ENCODE measurements at places on chromosomes 1 and 21.

- no peak for DNase-seq
- H3K27ac ChIP-seq = no peak overlapping the region
- H3K27me3 ChIP-seq = no peaks in the 10 kb centered on the region
- no peaks in the 10 kb centered on the region for H3K4me1 ChIP-seq
- no peaks in the 10 kb centered on the region for H3K36me3 ChIP-seq
Measured at GRCh38 chr21:17467392-17467791, 45.5 kb upstream of the CXADR start.

DNA sequence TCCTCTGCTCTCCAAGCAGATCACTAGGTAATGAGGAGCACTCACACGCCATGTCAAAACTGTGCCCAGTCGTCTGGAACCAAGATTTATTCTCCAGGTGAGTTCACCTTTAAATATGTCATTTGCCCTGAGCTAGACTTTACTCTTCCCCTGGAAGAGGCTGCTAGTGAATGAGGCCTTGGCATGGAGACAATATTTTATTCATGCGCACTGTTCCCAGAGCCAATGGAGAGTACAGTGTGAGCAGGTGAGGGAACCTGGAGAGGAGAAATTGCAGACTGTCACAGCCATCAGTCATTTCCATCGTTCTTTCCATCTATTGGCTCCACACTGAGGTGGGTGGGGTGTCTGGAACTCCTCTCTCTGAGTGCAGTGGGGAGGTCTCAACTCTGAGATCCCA, 333.6 kb downstream of the KCNH1 start:
- H3K27ac ChIP-seq = no peak overlapping the region
- H3K36me3 ChIP-seq = no peaks in the 10 kb centered on the region
- no peaks in the 10 kb centered on the region for H3K4me1 ChIP-seq
- DNase-seq = no peak

- H3K27me3 ChIP-seq = no peaks in the 10 kb centered on the region
- H3K4me1 ChIP-seq = peaks cover 37% of the 10 kb centered on the region
- no peak overlapping the region for H3K4me3 ChIP-seq
- no peaks in the 10 kb centered on the region for H3K36me3 ChIP-seq
- H3K27ac ChIP-seq = peak overlapping the region; percentile 81
Measured at GRCh38 chr1:203593143-203593542, 33.5 kb upstream of the ATP2B4 start.

DNA sequence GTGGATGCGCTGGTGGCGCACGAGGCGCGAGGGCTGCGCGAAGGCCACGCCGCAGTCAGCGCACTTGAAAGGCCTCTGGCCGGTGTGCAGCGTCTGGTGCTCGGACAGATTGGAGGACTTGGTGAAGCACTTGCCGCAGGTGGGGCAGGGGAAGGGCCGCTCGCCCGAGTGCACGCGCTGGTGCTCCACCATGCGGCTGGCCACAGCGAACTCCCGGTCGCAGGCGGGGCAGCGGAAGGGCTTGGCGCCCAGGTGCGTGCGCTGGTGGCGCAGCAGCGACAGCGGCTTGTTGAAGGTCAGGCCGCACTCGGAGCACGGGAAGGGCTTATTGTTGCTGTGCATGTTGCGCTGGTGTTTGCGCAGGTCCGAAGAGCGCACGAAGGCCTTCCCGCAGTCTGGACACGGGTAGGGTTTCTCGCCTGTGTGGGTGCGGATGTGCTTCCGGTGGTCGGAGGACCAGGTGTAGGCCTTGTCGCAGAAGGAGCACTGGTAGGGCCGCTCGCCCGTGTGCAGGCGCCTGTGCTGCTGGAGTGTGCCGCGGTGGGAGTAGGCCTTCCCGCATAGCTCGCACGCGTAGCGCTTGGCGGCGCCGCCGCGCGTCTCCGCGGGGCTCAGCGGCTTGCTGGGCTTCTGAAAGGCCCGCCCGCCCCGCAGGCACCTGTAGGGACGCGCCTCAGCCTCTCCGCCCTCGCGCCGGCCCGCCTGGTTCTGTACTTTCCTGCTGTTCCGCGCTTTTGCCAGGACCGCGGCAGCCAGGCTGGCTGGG, 4.7 kb downstream of the ZNF648 start:
- H3K4me3 ChIP-seq = no peak overlapping the region
- H3K36me3 ChIP-seq = no peaks in the 10 kb centered on the region
- no peaks in the 10 kb centered on the region for H3K4me1 ChIP-seq
- H3K27ac ChIP-seq = no peak overlapping the region

DNA sequence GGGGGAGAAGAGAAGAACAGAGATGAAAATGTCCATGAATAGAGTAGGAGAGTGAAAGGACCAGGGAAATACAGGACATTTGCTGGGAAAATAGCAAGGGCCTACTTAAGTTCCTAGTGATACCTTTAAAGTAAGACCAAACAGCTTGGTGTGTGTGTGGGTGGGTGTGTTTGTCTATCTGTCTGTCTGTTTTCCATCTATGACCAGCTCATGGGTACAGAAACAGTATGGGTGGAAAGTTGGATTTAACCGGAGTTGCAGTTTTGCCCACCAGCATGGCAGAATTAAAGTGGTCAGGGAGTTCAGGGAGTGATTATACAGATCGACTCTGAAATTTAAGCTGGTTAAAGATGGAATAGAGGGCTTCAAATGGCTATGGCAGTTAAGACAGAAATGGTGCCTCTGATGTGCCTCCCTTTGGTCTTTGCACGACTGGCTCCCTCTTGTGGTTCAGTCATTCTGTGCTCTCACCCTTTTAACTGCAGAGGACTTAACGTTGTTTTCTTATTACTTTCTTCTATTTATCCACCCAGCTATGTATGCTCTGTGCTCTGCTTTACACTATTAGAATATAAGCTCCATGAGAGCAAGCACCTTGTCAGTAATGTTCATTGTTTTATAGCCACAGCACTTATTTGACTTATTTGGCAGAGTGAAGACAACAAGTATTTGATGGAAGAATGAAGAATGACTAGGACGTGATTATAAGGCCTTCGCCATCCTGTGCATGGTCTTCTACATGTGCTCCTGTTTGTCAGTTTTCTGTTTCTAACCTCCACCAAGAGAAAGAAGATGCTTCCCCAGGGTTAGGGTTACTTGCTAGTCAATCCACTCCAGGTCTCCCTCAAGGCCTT, 72.7 kb upstream of the AK4 start:
- no peaks in the 10 kb centered on the region for H3K36me3 ChIP-seq
- no peak overlapping the region for H3K27ac ChIP-seq
- no peak overlapping the region for H3K4me3 ChIP-seq
- peak; percentile 71 for DNase-seq

- DNase-seq = no peak
- peaks cover 2% of the 10 kb centered on the region for H3K4me1 ChIP-seq
- no peak overlapping the region for H3K27ac ChIP-seq
- H3K27me3 ChIP-seq = no peaks in the 10 kb centered on the region
- H3K4me3 ChIP-seq = no peak overlapping the region
Measured at GRCh38 chr1:107250169-107250568, 109.3 kb downstream of the NTNG1 start.

GRCh38 chr1:69258842-69259241, 308.9 kb upstream of the LRRC7 start:
- no peaks in the 10 kb centered on the region for H3K4me1 ChIP-seq
- H3K27ac ChIP-seq = no peak overlapping the region
- peak; percentile 33 for DNase-seq
- H3K4me3 ChIP-seq = no peak overlapping the region
- no peaks in the 10 kb centered on the region for H3K27me3 ChIP-seq
- H3K36me3 ChIP-seq = no peaks in the 10 kb centered on the region

GRCh38 chr1:7769673-7770412, 1.3 kb upstream of the VAMP3 start:
- no peaks in the 10 kb centered on the region for H3K27me3 ChIP-seq
- DNase-seq = no peak
- no peak overlapping the region for H3K4me3 ChIP-seq

DNA sequence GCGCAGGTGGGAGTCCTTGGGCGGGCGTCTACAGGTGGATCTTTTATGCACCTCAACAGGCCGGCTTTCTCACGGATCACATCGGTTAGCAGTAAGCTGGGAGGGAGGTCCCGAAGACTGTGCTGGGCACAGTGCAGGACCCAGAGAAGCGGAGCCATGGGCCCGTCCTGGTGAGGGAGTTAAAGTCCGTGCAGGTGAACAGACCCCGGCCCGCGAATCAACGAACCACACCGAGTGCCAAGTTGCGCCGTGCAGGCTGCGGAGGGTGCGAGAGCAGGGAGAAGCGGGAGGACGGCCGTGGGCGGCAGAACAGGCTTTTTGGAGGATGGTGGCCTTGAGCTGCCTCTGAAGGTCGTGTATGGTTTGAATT, 233.3 kb downstream of the SDCCAG8 start:
- no peak overlapping the region for H3K4me3 ChIP-seq
- peaks cover 2% of the 10 kb centered on the region for H3K36me3 ChIP-seq
- DNase-seq = no peak
- no peaks in the 10 kb centered on the region for H3K4me1 ChIP-seq
- no peaks in the 10 kb centered on the region for H3K27me3 ChIP-seq
- no peak overlapping the region for H3K27ac ChIP-seq

GRCh38 chr1:100791586-100791985, 72.0 kb downstream of the VCAM1 start:
- H3K27me3 ChIP-seq = no peaks in the 10 kb centered on the region
- no peak overlapping the region for H3K4me3 ChIP-seq
- no peak overlapping the region for H3K27ac ChIP-seq
- DNase-seq = no peak

GRCh38 chr1:21278208-21278859, 11.9 kb downstream of the ECE1 start:
- no peak overlapping the region for H3K27ac ChIP-seq
- H3K27me3 ChIP-seq = no peaks in the 10 kb centered on the region
- no peaks in the 10 kb centered on the region for H3K36me3 ChIP-seq
- H3K4me1 ChIP-seq = peaks cover 9% of the 10 kb centered on the region
- DNase-seq = no peak

DNA sequence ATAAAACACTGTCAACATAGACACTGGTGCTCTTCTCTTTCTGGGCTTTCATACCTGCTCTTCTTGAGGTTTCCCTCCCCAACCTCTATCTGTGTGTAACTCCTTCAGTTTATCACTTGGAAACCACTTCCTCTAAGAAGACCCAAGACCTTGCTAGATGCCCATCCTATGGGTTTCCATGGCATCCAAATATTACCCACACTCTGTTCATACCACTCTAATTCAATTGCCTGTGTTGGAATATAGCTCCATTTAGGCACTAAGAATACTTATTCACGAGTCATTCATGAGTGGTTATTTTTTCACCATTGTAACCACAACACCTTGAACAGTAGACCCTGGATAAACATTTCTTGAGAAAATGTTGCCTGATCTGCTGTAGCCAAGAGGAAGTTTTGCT, 231.1 kb upstream of the SGIP1 start:
- no peak for DNase-seq
- no peak overlapping the region for H3K4me3 ChIP-seq
- H3K36me3 ChIP-seq = no peaks in the 10 kb centered on the region
- H3K27me3 ChIP-seq = no peaks in the 10 kb centered on the region
- no peaks in the 10 kb centered on the region for H3K4me1 ChIP-seq

DNA sequence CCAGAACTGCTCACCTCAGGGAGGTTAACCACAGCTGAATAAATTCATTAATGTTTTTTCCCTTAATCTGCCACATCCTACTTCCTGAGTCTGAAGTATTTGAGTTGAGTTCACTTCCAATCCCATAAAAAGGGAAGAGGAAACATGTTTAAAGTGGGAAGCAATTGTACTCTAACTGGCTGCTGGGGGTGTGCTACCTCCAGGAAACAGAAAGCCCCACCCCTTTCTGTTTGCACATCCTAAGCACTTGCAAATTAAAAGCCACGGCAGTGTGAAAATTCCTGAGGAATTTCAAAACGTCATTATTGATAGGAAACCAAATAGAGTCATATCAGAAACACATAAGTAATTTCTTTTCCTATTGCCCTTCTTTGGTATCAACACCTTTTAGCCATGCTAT, 307.0 kb upstream of the NR5A2 start:
- H3K4me1 ChIP-seq = no peaks in the 10 kb centered on the region
- H3K27me3 ChIP-seq = no peaks in the 10 kb centered on the region
- H3K36me3 ChIP-seq = no peaks in the 10 kb centered on the region
- H3K27ac ChIP-seq = no peak overlapping the region

DNA sequence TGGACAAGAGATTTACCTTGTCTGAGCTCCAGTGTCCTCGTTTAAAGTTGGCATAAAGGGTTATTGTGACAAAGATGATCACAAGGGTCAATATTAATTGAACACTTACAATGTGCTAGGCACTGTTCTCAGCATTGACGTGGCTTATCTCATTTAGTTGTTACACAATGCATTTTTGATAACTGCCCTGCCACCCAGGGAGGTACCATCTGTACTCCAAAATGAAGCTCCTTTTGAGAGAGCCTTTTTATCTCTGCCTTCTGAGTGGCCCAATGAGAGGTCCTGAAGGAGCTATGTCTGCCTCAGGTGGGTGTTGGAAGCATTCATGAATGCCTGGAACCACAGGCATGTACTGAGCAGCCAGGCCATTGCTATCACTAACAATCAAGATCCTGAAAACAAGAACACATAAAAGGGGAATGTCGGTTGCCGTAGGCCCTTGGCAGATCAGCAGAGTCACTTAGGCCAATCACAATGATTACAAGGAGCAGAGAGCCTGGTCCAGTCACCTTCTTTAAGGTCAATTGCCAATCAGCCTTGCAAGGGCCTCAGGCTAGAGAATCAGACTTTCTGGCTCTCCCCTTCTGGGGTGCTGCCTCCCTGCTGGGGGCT, 78.5 kb downstream of the NMNAT2 start:
- peak; percentile 88 for DNase-seq
- no peaks in the 10 kb centered on the region for H3K27me3 ChIP-seq
- peak overlapping the region; percentile 20 for H3K27ac ChIP-seq
- no peak overlapping the region for H3K4me3 ChIP-seq
- no peaks in the 10 kb centered on the region for H3K36me3 ChIP-seq
- H3K4me1 ChIP-seq = peaks cover 4% of the 10 kb centered on the region

GRCh38 chr1:223788746-223789415, 56.9 kb downstream of the TP53BP2 start:
- H3K4me1 ChIP-seq = no peaks in the 10 kb centered on the region
- H3K27me3 ChIP-seq = no peaks in the 10 kb centered on the region
- DNase-seq = no peak
- H3K36me3 ChIP-seq = peaks cover 35% of the 10 kb centered on the region
- H3K27ac ChIP-seq = no peak overlapping the region

GRCh38 chr21:17370916-17371315, 141.9 kb upstream of the CXADR start:
- no peak for DNase-seq
- no peaks in the 10 kb centered on the region for H3K36me3 ChIP-seq
- H3K27me3 ChIP-seq = no peaks in the 10 kb centered on the region
- H3K4me1 ChIP-seq = peaks cover 3% of the 10 kb centered on the region

GRCh38 chr1:165927169-165927568, 99.8 kb downstream of the UCK2 start:
- no peak for DNase-seq
- no peaks in the 10 kb centered on the region for H3K4me1 ChIP-seq
- H3K36me3 ChIP-seq = no peaks in the 10 kb centered on the region
- no peak overlapping the region for H3K27ac ChIP-seq
- H3K4me3 ChIP-seq = no peak overlapping the region

DNA sequence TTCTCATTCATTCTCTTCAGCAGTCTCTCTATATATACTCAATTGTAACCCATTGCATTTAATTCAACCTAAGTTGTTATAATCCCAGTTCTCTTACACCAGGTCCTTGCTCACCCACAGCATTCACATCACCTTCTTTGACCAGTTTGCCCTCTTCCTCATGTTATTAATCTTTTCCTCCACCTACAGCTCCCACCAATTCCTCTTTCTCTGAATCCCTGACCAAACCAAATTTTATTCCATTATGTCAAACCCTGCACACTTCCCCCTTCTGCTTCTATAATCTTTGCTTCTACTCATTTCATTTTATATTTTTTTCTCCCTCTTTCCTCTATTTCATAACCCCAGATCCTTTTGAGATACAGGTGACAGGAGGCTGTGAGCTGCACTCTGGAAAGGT, 1.4 kb downstream of the CD1A start:
- H3K4me1 ChIP-seq = peaks cover 3% of the 10 kb centered on the region
- no peaks in the 10 kb centered on the region for H3K27me3 ChIP-seq
- H3K4me3 ChIP-seq = no peak overlapping the region
- no peak for DNase-seq
- no peak overlapping the region for H3K27ac ChIP-seq
- no peaks in the 10 kb centered on the region for H3K36me3 ChIP-seq
